Stimulated activated CD4-positive, alpha-beta T cell treated with anti-CD3 and anti-CD28 coated beads, TNF-alpha, amount 100 ng/mL, for 1 hour (primary cell): ENCODE measurements at places on chromosomes 3 and 15.

GRCh38 chr3:9837701-9838582 lies 5.9 kb downstream of the RPUSD3 start:
- DNase-seq = no peak

- DNase-seq = no peak
Measured at GRCh38 chr15:84831028-84831427, 13.9 kb downstream of the ALPK3 start.

- no peak for DNase-seq
Measured at GRCh38 chr3:186088335-186088734, 20.6 kb downstream of the ETV5 start.

- no peak for DNase-seq
Measured at GRCh38 chr15:101256757-101257156, 4.9 kb upstream of the CHSY1 start.

GRCh38 chr3:87209111-87209510 lies 18.0 kb upstream of the CHMP2B start:
- DNase-seq = no peak

- no peak for DNase-seq
Measured at GRCh38 chr3:41418961-41419691, 219.8 kb downstream of the CTNNB1 start.

DNA sequence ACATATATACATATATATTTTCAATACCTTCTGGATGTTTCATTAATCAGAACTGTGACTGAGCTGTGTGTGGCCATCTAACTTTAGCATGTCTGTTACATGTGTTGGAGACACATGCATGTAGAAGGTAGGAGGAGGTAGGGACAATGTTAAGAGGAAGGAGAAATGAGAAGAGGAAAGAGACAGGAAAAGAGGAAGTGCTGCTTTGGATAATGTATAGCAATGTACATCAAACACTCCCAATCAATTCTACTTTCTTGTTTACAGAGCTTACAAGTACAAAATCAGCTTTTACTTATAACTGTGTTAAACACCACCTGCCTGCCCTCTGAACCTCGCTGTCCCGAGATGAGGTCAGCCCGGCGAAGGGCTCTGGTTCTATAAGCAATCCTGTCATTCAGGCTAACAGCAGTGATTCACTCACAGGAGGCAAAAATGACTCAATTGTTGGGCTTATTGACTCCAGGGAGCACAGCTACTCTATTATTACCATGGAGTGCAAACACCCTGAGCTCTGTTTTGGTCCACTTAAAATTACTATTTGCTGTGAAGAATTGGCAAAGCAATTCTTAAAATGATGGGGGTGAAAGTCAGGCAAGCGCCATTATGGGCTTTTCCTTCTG lies 188.9 kb downstream of the MEIS2 start:
- no peak for DNase-seq

GRCh38 chr15:42735382-42736165 lies 1.4 kb downstream of the CDAN1 start:
- no peak for DNase-seq

DNA sequence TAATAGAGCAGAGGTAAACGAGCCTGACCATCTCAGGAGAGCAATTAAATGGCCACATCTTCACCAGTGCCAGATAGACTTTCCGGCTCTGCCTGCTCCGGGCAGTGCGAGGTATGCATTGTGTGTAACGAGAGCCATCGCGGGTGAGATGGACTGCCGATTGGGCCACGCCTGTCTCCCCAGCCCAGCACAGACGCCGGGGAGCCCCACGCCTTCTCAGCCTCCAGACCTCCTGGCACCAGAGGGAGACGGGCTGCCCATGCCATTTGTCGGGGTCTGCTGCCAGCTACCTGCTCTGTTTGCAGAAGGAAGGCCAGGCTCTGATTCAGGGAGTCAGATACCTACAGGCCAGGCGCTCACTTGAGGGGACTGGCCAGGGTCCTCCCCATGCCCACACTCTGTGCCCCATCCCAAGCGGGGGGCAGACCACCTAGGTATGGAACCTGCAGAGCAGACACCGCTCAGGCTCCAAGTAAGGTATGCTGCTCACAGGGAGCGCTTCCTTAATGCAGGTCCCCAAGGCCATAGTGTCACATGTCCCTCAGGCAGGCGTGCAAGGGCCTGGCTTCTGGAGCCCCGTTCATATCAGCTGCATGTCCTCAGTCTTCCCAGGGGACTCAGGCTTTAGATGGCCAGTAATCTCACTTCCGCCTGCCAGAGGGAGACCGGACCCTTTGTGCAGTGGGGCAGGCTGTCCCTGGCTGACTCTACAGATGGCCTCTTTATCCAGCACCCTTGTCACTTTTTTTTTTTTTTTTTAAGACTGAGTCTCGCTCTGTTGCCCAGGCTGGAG lies 62.2 kb downstream of the DNAJB8 start:
- DNase-seq = no peak

GRCh38 chr3:171797873-171798272 lies 12.4 kb downstream of the PLD1 start:
- DNase-seq = no peak

DNA sequence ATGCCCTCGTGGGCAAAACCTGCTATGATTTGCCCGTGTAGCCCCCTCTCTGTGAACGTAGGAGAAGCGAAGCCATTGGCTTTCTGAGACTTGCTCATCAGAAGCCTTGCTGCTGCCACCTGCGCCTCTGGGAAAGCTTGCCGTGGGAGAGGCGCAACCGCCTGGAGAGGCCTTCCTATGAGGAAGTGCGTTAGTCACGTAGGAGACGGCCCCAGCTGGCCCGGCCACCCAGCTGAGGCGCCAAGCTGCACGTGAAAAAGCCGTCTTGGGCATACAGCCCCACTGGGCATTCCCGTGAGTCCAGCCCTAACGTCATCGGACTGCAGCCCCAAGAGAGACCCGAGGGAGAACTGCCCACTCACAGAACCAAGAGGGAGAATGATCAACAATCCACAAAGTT lies 49.1 kb upstream of the TJP1 start:
- no peak for DNase-seq

DNA sequence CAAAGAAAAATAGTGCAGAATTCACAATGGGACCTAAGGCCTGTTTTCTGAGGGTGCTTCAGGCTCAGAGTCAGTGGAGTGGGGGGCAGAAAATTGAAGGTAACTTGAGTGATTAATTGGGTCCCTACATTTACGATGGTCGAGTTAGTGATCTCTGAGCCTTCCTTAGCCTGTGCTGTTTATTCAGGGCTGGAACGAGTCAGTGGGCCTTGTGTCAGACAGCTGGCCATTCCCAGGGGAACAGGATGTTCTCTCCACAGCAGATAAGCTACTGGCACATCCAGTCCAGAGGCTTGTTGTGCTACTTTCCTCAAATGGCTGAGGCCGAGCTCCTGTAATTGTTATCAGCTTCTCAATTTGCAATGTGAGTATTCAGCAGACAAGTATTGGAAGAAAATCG lies 29.2 kb upstream of the CNTN3 start:
- no peak for DNase-seq

- no peak for DNase-seq
Measured at GRCh38 chr3:80677796-80678195, 910.0 kb upstream of the ROBO1 start.

GRCh38 chr3:111210003-111210711 lies 138.5 kb downstream of the NECTIN3 start:
- DNase-seq = no peak

- no peak for DNase-seq
Measured at GRCh38 chr3:115552007-115552406, 71.3 kb upstream of the GAP43 start.

DNA sequence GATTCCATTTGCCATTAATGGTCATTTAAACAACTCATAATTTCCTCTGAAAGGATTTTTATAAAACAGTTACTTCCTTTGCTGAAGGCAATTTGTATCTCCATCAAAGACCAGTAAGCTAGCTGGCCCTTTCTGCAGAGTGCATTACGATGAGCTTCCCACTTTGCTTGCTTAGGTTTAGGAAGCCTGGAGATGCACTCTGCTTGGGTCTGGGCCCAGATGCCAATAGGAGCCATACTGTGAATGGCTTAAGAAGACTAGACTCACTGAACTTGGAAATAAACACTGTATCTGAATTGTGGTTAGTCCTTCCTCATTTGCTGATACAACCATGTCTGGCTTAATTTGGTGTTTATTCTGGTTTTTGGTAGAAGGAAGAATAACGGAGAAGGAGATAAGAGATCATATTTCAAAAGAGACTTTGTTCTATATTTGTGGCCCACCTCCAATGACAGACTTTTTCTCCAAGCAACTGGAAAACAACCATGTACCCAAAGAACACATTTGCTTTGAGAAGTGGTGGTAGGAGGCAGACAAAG lies 38.1 kb downstream of the OXNAD1 start:
- no peak for DNase-seq

- no peak for DNase-seq
Measured at GRCh38 chr3:184366619-184367289, 5.2 kb downstream of the POLR2H start.

- no peak for DNase-seq
Measured at GRCh38 chr15:68679961-68680371, 101.2 kb downstream of the CORO2B start.

- no peak for DNase-seq
Measured at GRCh38 chr3:3664935-3665334, 134.3 kb upstream of the LRRN1 start.

GRCh38 chr3:151579571-151580270 lies 118.9 kb upstream of the IGSF10 start:
- no peak for DNase-seq

GRCh38 chr3:12751571-12751970 lies 7.5 kb downstream of the TMEM40 start:
- DNase-seq = no peak

- DNase-seq = no peak
Measured at GRCh38 chr3:21745966-21746365, 5.0 kb downstream of the ZNF385D start.

GRCh38 chr3:153957421-153957820 lies 163.8 kb upstream of the ARHGEF26 start:
- no peak for DNase-seq

DNA sequence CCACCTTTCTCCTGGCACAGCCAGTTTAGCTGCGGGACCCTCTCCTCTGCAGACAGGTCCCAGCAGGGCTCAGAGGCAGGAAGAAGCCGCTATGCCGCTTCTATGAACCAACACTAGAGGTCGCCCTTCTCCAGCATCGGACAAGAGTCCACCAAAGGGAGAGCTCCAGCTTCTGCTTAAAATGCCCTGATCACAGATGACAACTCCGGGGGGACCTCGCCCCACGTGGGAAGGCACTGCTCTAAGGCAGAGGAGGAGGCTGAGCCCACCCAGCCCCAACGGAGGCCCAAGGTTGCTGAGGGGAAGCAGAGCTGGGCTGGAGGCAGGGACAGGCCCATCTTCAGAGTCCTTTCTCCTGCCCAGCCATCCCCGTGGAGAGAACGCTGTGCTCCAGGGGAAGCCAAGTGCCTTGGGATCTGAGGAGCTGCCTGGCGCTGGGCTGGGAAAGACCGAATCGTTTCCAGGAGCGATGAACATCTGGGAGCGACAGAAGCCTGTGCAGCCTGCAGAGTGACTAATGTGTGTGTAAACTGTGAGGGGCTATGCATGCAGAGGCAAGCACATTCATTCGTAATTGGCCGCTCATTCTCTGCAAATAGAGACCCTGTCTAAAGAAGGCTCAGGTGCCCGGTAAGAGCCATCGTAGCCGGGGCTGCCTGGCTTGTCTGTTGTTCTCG lies 43.5 kb upstream of the BDH1 start:
- peak; percentile 46 for DNase-seq

DNA sequence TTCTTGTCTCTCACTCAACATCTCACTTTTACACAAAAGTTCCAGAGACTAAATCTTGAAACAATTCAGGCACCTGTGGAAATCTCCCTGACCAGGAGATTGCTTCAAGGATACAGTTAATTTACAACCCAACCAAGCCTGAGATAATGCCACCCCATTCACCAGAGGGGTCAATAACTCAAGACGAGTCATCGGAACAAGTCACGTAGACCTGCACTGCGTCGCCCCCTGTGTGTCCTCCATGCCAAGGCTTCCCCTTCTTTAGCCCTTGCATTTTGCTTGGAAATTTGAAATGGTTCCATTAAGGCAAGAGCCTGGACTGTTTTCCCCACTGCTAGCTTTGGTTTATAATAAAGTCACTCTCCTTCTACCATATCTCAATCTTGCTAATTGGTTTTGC lies 129.0 kb upstream of the NEO1 start:
- DNase-seq = no peak

- DNase-seq = no peak
Measured at GRCh38 chr3:98986073-98986472, 84.6 kb upstream of the DCBLD2 start.

GRCh38 chr3:195557322-195557721 lies 14.2 kb upstream of the PPP1R2 start:
- no peak for DNase-seq

DNA sequence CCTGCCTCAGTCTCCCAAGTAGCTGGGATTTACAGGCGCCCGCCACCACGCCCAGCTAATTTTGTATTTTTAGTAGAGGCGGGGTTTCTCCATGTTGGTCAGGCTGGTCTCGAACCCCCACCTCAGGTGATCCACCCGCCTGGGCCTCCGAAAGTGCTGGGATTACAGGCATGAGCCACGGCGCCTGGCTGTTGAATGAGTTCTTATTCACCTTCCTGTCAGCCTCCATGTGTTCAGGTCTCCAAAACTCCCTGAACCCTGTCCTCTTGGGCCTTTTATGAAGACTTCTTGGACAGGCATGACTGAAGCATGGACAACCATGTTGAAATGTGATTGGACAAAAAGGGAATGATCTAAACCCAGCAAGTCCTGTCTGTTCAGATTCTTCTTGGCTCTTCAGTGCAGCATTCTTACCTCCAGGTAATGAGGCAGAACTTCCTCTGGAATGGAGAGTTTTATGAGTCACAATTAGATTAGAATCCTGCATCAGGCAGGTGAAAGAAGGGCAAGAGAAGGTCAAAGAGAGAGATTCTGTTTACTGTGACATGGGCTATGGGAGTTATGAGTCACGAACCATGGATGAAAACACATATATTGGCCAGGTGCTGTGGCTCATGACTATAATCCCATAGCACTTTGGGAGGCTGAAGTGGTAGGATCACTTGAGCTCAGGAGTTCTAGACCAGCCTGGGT lies 23.1 kb upstream of the EIF4A2 start:
- DNase-seq = no peak

DNA sequence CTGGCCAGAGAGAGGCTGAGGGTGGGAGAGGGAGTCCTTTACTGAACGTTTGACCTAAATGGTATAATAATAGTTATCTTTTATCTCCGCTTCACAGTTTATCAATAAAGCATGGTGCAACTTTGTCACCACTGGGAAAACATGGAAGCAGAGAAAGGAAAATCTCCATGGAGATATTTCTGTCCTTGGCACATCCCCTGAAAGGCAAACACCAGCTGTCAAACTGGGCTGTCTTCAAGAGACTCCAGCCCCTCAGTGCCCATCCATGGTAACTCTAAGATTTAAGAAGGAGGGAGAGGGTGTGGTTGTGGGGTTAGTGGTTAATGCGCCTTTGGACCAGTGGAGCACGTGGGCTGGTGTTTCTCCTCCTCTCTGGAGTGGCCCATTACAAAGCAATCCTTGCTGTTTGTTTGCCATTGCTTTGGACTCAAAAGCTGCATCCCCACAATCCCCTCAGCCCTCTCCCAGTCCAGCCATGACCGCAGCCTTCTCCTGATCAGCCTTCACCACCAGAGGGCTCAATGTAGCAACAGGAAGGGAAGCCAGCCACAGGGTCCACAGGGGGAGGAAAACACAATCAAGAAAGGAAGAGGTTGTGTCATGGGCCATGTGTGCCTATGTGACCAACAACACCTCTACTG lies 38.2 kb upstream of the FAM174B start:
- DNase-seq = no peak

GRCh38 chr15:99450896-99451358 lies 114.9 kb upstream of the MEF2A start:
- DNase-seq = peak; percentile 49

GRCh38 chr15:85071504-85071903 lies 89.8 kb downstream of the PDE8A start:
- DNase-seq = no peak

GRCh38 chr3:165256554-165257065 lies 60.4 kb upstream of the SLITRK3 start:
- no peak for DNase-seq

GRCh38 chr3:129627350-129628168 lies 21.1 kb upstream of the PLXND1 start:
- peak; percentile 35 for DNase-seq
